IMR-90 (cell line): ENCODE measurements at places on chromosomes 5 and 9. TPM values are rescaled to one million over a fixed set of nuclear protein-coding genes. Genes with fewer than 3 reads are reported as not detected.
A peak's percentile ranks its signal among the peaks of the same experiment; 100 is the strongest.

GRCh38 chr5:100772548-100772947 lies 130.5 kb downstream of the ST8SIA4 start:
- H3K27ac ChIP-seq: no peak overlapping the region
- H3K4me3 ChIP-seq: no peak overlapping the region
- DNase-seq: no peak
- H3K27me3 ChIP-seq: no peaks in the 10 kb centered on the region
- no peaks in the 10 kb centered on the region for H3K36me3 ChIP-seq
- H3K4me1 ChIP-seq: peaks cover 4% of the 10 kb centered on the region; the same call in 1 of the 2 replicates

DNA sequence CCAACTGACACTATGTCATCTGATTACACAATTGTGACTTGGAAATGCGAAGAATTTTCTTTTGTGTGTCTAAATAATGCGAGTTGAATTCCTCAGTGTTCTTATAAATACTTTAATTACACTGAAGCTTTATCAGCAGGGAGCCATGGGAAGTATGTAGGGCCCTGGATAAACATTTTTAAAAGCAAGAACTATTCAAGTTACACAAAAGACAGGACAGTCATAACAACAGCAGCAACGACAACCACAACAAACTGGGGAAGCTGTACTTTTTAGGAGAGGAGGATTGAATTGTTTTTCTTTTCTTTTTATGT lies 250.3 kb upstream of the ZNF608 start:
- no peaks in the 10 kb centered on the region for H3K27me3 ChIP-seq
- H3K4me1 ChIP-seq: peaks cover 13% of the 10 kb centered on the region
- peak; percentile 56 for DNase-seq
- no peak overlapping the region; the same call in 1 of the 2 replicates for H3K27ac ChIP-seq

DNA sequence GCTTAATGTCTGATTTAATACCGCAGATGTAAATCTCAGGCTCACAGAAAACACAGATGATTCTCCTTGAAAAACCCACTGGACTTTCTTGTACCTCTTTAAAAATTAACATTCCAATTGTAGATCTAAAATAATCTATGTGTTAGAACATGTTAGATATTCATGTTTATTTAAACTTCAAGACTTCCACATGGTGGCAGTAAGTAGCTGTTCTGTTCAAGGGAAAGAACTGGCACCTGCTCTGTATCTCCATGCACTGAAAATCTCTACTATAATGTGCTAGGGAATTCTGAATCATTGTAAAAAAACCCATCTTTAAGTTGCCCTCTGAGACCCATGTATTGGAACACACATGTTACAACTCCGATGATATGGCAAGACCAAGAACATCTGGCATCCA lies 366.9 kb downstream of the DMRTA1 start:
- no peaks in the 10 kb centered on the region for H3K27me3 ChIP-seq
- peak; percentile 52 for DNase-seq
- H3K36me3 ChIP-seq: no peaks in the 10 kb centered on the region
- no peaks in the 10 kb centered on the region for H3K4me1 ChIP-seq

GRCh38 chr9:111854799-111855198 lies 41.8 kb upstream of the UGCG start:
- peaks cover 6% of the 10 kb centered on the region for H3K4me1 ChIP-seq
- H3K27me3 ChIP-seq: no peaks in the 10 kb centered on the region
- H3K4me3 ChIP-seq: no peak overlapping the region
- peak; percentile 35 for DNase-seq
- H3K36me3 ChIP-seq: no peaks in the 10 kb centered on the region

GRCh38 chr9:91248707-91249106 lies 113.0 kb downstream of the AUH start:
- DNase-seq: peak; percentile 68
- H3K4me3 ChIP-seq: no peak overlapping the region
- H3K4me1 ChIP-seq: peaks cover 15% of the 10 kb centered on the region
- H3K36me3 ChIP-seq: no peaks in the 10 kb centered on the region
- H3K27me3 ChIP-seq: no peaks in the 10 kb centered on the region
- no peak overlapping the region for H3K27ac ChIP-seq

MAT2B gene
- total RNA-seq: 80.3 and 107 TPM in 2 replicates

SLC45A2 gene
- total RNA-seq: not detected in 2 replicates
